ENCODE measurements at places on chromosomes 6 and 20.

GRCh38 chr6:105077596-105078385, 102.0 kb downstream of the POPDC3 start:
- H3K4me3 ChIP-seq, result no peak overlapping the region
- H3K27me3 ChIP-seq, result no peaks in the 10 kb centered on the region
- H3K4me1 ChIP-seq, result no peaks in the 10 kb centered on the region
- no peak overlapping the region for H3K27ac ChIP-seq

DNA sequence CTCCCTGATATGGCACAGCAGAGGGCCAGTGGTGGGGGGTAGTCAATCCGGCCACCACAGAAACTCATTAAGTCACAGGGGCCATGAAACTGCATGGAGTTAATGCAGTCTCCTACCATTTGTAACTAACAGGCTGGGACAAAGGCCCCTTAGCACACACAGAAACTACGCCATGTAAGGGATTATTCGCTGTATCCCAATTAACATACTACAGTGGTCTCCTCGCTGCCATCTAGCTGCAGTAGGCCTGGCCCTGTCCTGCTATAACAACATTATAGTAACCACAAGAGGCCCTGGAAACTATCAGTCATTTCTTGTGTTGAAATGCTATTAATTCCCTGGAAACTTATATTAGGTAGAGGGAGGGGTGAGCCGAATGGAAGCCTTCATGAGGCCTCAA, 72.3 kb upstream of the CCN2 start:
- H3K4me3 ChIP-seq, result no peak overlapping the region
- H3K27me3 ChIP-seq, result no peaks in the 10 kb centered on the region
- H3K4me1 ChIP-seq, result peaks cover 1% of the 10 kb centered on the region
- DNase-seq, result no peak
- H3K36me3 ChIP-seq, result no peaks in the 10 kb centered on the region

DNA sequence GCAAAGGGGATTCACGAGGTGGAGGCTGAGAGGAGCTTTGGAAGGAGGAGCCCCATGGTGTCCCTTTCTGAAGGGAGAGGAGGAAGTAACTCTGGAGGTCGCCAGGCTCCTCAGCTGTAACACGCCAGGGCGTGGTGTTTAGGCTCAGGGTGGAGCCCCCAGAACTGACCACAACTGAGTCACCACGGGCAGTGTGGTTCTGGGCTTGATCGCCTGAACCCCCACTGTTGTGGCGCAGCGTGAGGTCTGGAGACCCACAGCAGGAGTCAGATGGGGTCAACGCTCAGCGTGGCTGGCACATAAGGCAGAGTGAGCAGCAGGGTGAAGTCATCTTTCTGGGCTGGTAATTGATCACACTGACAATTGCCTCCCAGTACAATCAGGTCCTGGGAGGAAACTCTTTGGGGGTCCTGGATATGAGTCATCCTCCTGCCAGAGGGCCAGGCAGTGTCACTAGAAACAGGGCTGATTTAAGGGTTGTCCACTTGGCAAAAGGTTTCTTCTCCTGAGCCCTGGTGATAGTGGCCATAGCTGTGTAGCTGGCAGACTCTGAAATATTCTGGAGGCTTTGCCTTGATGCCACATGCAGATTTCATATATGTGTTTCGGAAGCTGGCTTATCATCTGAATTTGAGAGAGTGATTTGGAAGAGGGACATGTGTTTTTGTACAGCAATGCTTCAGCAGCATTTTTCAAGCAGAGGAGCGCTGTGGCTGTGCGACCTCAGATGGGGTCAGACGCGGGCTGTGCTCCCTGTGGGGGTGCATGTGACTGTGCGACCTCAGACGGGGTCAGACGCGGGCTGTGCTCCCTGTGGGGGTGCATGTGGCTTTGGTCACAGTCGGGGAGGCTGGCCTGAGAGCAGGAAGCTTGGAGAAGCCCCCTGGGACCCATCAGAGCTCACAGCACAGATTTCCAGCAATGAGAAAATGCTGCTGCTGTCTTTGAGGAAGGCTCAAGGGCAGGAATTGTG, 50.0 kb downstream of the SYNJ2 start:
- H3K4me1 ChIP-seq, result peaks cover 3% of the 10 kb centered on the region
- no peak for DNase-seq
- no peaks in the 10 kb centered on the region for H3K27me3 ChIP-seq
- H3K36me3 ChIP-seq, result no peaks in the 10 kb centered on the region

- H3K36me3 ChIP-seq, result no peaks in the 10 kb centered on the region
- no peaks in the 10 kb centered on the region for H3K27me3 ChIP-seq
- H3K27ac ChIP-seq, result no peak overlapping the region
- no peak for DNase-seq
- H3K4me1 ChIP-seq, result no peaks in the 10 kb centered on the region
Measured at GRCh38 chr20:3509064-3509463, 38.2 kb downstream of the ATRN start.

- H3K27ac ChIP-seq, result no peak overlapping the region
- H3K36me3 ChIP-seq, result no peaks in the 10 kb centered on the region
- no peaks in the 10 kb centered on the region for H3K27me3 ChIP-seq
- DNase-seq, result no peak
- no peak overlapping the region for H3K4me3 ChIP-seq
Measured at GRCh38 chr6:110567957-110568696, 91.7 kb upstream of the SLC22A16 start.

DNA sequence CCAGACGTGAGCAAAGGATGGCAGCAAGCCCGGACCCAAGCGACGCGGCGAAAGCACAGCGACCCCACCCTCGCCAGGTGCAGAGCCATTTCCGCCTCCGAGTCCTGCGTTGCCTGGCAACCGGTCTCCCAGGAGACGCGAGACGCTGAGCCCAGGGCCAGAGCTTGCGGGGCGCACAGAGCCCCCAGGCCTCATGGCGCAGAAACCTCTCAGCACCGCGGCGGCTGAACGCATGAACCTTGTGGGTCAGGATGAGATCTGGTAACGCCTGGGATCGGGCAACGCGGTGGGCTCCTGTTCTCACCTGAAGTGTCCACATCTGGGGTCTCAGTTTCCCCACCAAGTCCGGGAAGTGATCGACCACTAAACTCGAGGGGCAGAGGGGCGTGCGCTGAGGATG, 77.7 kb downstream of the ANKRD60 start:
- no peak overlapping the region for H3K4me3 ChIP-seq
- DNase-seq, result peak; percentile 45
- no peaks in the 10 kb centered on the region for H3K36me3 ChIP-seq
- H3K27ac ChIP-seq, result no peak overlapping the region
- H3K4me1 ChIP-seq, result no peaks in the 10 kb centered on the region
- H3K27me3 ChIP-seq, result no peaks in the 10 kb centered on the region

- no peaks in the 10 kb centered on the region for H3K36me3 ChIP-seq
- H3K27ac ChIP-seq, result no peak overlapping the region
- peaks cover 6% of the 10 kb centered on the region for H3K4me1 ChIP-seq
- no peaks in the 10 kb centered on the region for H3K27me3 ChIP-seq
- H3K4me3 ChIP-seq, result no peak overlapping the region
Measured at GRCh38 chr6:56759521-56759920, 116.8 kb upstream of the DST start.

DNA sequence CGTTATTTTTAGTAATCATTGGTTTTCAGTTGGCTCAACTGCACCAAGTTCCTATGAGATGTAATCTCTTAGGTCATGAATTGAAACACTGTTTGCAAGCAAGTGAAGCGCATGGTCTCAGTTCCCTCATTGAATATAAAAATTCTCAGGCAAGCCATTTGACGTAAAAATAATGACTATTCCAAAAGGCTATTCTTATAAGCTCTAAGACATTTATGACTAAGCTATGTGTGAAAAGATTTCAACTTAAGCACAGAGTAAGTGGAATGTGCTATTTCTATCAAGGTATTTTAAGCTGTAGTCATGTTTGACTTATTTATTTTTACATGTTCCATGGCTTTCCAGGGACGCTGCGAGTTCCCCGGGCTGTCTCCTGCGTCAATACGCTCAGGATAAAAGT, 248.5 kb downstream of the THBS2 start:
- H3K4me3 ChIP-seq, result no peak overlapping the region
- no peaks in the 10 kb centered on the region for H3K4me1 ChIP-seq
- H3K27ac ChIP-seq, result no peak overlapping the region
- no peak for DNase-seq

DNA sequence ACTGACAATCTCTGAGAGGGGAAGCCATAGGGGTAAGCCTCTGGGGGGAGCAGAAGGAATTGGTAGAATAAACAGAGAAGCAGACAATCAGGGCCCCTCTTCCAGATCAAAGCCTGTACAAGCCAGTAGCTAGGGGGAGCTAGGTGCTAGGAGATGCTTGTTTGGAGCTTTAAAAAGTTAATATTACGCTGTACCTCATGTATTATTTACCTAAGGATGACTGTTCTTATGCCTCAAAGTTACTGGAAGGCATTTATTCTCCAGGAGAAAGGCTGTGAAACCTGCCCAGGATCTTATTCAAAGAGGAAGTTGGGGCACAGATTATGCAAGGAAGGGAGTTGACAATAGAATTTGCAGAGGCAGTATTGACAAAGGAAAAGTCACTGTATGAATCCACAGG, 111.8 kb upstream of the SLC35F1 start:
- no peaks in the 10 kb centered on the region for H3K36me3 ChIP-seq
- no peak for DNase-seq
- no peak overlapping the region for H3K4me3 ChIP-seq
- H3K27me3 ChIP-seq, result no peaks in the 10 kb centered on the region

DNA sequence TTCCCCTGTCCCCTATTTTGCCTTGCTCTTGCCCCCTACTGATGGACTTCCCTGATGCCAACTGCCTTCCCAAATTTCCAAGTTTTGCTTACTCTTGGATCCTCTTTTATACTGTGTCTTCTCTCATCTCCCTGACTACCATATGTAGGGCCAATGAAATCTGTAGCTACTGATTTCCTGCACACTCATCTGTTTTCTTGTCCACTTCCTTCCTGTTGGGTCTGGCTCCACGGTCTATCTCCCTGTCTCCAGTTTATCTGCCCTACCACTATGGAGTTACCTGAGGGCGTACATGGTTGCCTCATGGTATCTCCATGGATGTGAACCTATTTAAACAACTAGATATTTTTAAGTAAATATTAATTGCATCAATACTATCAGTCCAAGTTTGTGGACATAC, 140.3 kb upstream of the MCHR2 start:
- H3K27ac ChIP-seq, result no peak overlapping the region
- H3K36me3 ChIP-seq, result no peaks in the 10 kb centered on the region
- no peak overlapping the region for H3K4me3 ChIP-seq
- no peaks in the 10 kb centered on the region for H3K4me1 ChIP-seq
- no peaks in the 10 kb centered on the region for H3K27me3 ChIP-seq
- DNase-seq, result no peak

- no peak overlapping the region for H3K27ac ChIP-seq
- H3K36me3 ChIP-seq, result no peaks in the 10 kb centered on the region
- H3K4me1 ChIP-seq, result no peaks in the 10 kb centered on the region
- no peaks in the 10 kb centered on the region for H3K27me3 ChIP-seq
- no peak for DNase-seq
- no peak overlapping the region for H3K4me3 ChIP-seq
Measured at GRCh38 chr6:163122365-163122764, 292.2 kb upstream of the QKI start.

DNA sequence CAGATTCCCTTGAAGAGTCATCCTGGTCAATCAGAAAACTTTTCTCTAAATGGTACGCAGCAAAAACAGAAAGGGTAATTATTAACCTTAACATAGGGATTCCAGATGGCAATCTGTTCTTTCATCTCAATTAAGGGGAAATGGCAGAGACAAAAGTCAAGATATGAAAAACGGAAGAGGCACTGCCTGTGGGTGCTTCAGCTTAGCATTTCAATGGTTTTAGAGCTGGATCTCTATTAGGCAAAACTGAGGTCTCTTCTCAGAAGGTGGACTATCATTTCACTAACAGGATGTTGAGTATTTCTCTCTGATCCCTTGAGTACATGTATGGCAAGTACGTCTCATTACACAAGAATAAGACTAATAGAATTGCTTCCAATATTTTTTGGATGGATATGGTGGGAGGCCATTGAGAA, 296.9 kb downstream of the HIVEP2 start:
- no peak overlapping the region for H3K4me3 ChIP-seq
- H3K27me3 ChIP-seq, result no peaks in the 10 kb centered on the region
- H3K4me1 ChIP-seq, result peaks cover 1% of the 10 kb centered on the region
- DNase-seq, result no peak
- no peaks in the 10 kb centered on the region for H3K36me3 ChIP-seq

GRCh38 chr6:129543981-129544380, 166.0 kb downstream of the ARHGAP18 start:
- H3K4me3 ChIP-seq, result no peak overlapping the region
- DNase-seq, result no peak
- H3K36me3 ChIP-seq, result no peaks in the 10 kb centered on the region
- no peaks in the 10 kb centered on the region for H3K4me1 ChIP-seq

DNA sequence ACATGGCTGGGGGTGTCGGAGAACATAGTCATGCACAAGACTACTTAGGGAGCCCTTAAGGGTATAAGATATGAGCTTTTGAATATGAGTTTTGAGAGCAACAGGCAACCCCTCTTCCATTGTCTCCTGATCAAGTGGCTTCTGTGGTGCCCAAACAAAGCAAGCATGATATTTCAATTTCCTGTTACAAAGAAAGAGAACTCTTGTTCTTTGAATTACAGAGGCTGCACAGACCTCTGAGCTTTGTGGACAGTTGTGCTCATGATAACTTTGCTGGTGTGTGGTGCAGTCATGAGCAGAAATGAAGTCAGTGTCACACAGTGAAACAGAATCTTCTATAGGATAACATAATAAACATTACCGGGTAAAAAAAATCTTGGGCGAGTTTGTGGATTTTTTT, 66.8 kb upstream of the THEMIS start:
- no peak overlapping the region for H3K27ac ChIP-seq
- no peaks in the 10 kb centered on the region for H3K36me3 ChIP-seq
- no peaks in the 10 kb centered on the region for H3K27me3 ChIP-seq
- H3K4me1 ChIP-seq, result no peaks in the 10 kb centered on the region

DNA sequence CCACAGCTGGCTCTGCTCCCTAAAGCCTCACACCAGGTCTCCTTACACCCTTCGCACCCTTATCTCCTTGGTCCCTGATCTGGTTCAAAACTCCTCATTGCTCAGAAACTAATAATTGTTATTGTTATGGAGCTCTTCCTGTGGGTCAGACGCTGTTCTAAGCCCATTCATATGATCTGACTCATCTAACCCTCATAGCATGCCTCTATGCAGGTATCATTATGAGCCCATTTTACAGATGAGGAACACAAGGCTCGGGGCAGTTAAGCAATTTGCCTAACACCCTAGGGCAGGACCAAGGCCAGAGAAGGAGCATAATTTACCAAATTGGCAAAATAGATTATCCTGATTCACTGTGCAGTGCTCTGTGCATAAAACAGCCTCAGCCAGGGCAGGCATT, 51.8 kb upstream of the CCDC167 start:
- no peaks in the 10 kb centered on the region for H3K4me1 ChIP-seq
- no peaks in the 10 kb centered on the region for H3K27me3 ChIP-seq
- H3K36me3 ChIP-seq, result no peaks in the 10 kb centered on the region
- no peak for DNase-seq
- no peak overlapping the region for H3K4me3 ChIP-seq

GRCh38 chr6:146582857-146583256, 15.9 kb upstream of the ADGB start:
- no peaks in the 10 kb centered on the region for H3K36me3 ChIP-seq
- DNase-seq, result no peak

Measured in iPS DF 6.9 (cell line).